ENCODE measurements at places on chromosomes 4 and X.

GRCh38 chrX:29295987-29296680 is 708.9 kb downstream of the IL1RAPL1 start:
- DNase-seq: no peak

GRCh38 chr4:3483471-3483921 is 20.4 kb downstream of the DOK7 start:
- DNase-seq: no peak

GRCh38 chr4:125353131-125353530 is 38.4 kb downstream of the FAT4 start:
- no peak for DNase-seq

DNA sequence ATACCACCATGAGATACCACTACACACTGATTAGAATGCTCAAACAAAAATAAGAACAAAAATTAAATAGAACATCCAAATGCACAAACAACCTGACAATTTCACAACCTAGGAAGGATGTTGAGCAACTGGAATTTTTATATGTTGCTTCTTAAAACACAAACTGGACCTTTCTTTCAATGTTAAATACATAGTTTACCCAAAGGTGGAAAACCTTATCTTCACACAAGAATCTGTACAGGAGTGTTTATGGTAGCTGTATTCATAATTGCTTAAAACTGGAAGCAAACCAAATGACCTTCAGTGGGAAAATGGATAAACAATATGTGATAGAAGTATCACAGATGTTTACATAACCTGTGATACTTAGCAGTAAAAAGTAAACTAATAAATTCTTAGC is 573.8 kb downstream of the MAGEB5 start:
- DNase-seq: no peak

- DNase-seq: no peak
Observed at GRCh38 chr4:76641758-76642157, 206.7 kb downstream of the SHROOM3 start.

DNA sequence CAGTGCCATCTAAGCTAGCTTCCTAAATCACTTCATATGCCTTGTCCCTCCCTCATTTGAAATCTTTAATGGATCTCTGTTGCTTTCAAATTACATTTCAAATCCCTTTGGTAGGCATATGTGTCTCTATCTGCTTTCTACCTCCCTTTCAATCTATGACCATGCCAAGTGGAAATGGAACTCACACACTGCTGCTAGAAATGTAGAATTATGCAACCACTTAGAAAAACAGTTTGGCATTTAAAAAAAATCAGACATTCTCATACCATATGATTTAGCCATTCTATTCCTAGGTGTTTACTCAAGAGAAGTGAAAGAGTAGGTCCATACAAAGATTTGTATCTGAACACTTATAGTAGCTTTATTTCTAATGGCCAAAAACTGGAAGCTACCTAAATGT is 413.5 kb upstream of the INTU start:
- DNase-seq: no peak

DNA sequence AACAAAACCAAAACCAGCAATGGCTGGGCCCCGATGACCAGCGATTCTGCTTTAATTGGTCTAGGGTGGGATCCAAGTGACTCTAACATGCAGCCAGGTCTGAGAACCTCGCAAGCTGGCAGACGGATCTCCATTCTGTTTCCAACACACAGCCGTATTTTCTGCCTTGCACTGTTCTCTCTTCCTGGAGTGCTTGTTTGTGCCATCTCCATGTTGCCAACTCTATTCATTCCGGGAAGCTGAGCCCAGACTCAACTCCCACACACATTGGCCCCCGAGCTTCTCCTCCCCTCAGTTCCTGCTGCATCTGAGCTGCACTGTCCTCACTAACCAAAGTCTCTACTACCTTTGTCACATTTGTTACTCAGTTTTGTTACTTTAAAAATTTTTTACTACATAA is 35.6 kb downstream of the GEMIN8 start:
- DNase-seq: no peak

DNA sequence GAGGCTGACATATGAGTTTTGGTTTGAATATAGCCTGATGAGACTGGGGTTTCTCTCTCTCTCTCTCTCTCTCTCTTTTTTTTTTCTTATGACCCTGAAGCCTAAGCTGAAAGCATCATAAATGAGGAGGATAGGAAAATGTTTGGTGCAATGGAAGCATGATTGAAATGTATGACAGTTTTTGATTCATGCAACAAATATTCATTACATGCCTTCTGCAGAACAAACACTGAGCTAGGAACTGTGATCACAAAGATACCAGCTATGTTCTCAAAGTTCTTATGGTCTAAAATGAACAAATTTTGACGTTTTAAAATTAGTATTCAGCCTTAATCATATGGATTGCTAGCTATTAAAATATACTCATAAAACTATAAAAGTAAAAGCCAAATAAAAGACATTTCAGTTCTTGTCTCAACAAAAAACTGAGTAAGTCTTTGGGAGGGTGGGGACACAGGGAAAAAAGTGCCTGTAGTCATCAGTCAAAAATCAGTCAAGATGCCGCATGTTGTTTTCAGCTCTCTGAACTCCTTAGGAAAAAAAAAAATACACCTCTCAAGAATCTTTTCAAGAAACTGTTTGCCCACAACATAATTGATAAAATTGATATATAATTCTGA is 57.2 kb downstream of the NKX6-1 start:
- DNase-seq: no peak

- no peak for DNase-seq
Observed at GRCh38 chrX:10399043-10399741, 221.2 kb downstream of the MID1 start.

DNA sequence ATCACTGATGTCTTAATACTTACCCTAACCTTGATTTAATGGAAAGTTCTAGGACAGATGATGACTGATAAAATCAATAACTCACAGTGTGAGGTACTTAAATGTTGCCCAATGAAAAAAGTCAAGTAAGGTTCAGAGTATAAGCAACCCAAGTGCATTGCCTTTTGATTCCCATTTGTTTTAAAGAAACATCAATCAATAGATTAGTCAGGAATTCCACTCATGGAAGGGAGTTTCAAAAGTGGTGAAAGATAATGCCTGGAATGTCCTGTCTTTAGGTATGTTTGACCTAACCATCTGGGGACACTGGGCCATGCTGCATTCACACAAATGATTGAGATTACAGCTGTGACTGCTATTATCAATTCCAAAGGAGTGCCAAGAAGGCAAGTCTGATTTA is 259.7 kb downstream of the PPARGC1A start:
- no peak for DNase-seq
